Stimulated activated CD4-positive, alpha-beta T cell treated with anti-CD3 and anti-CD28 coated beads, Interleukin-12 subunit alpha, Interleukin-12 subunit beta, amount 100 ng/mL, for 48 hours (primary cell): ENCODE measurements at places on chromosomes 2 and 18.

GRCh38 chr2:229269941-229270340, 1.1 kb downstream of the PID1 start:
- DNase-seq: no peak

DNA sequence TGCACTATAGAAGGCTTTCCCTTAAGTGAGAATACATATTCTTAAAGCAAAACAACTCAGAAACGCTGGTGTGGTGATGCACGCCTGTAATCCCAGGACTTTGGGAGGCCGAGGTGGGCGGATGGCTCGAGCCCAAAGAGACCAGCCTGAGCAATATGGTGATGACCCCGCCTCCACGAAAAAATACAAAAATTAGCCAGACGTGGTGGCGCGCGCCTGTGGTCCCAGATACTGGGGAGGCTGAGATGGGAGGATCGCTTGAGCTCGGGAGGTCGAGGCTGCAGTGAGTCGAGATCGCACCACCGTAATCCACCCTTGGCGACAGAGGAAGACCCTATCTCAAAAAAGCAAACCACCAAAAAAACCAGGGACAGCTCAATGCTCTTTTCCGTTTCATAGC, 750 bp upstream of the CCDC150 start:
- DNase-seq: no peak

DNA sequence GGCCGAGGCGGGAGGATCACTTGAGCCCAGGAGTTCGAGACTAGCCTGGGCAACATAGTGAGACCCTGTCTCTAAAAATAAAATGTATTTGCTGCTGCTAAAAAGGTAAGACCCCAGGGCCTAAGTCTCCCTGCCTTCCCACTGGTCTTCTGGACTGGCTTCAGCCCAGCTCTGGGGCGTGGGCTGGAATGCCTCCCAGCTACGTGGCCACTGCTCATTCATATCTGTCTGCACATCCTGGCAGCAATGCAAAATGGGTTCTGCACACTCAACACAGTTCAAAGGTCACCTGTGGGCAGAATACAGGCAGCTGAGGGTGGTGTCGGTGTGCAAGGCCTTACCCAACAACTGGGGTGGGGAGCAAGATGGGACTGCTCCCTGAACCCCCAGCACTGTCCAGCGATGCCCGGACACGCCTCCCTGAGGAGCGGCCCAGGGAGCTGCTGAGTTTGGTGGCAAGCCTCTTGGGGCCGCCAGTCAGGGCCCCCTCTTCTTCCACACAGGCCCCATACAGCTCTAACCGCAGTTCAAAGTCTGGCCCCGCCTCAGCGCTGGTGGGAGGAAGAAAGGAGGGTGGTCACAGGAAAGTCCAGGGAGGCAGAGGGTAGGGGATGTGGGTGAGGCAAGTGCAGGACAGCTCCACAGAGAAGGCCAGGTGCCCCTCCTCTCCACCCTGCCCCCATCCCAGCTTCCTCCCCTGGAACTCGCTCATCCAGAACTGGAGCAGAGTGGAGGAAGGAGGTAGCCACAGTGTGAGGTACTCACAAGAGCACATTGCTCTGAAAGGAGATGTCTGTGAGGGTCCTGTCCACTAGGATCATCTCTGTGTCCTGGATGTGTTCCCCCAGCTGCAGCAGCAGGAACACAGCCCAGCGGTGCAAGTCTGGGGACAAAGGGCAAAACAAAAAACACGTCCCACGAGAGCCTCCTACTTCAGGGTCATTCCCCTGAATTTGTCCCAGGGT, 8.2 kb downstream of the WDR54 start:
- DNase-seq: no peak

DNA sequence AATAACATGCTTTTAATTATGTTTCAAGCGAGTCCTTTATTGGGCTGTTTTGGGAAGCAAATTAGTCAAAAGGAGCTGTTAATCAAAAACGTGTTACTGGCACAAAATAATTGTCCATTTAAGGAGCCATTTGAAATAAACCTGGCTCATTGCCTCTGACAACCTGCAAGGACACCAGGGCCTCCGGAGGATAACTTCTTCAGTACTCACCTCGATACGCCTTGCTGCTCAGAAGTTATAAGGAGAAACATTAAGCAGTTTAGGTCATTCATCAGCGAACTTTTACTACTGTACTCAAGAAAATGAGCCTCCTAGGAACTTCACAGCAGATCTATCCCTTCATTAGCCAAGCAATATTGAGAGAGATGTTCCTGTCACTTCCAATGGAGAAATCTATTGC, 1579.2 kb upstream of the ACVR2A start:
- DNase-seq: no peak

GRCh38 chr2:67135208-67135607, 261.9 kb upstream of the ETAA1 start:
- DNase-seq: no peak

DNA sequence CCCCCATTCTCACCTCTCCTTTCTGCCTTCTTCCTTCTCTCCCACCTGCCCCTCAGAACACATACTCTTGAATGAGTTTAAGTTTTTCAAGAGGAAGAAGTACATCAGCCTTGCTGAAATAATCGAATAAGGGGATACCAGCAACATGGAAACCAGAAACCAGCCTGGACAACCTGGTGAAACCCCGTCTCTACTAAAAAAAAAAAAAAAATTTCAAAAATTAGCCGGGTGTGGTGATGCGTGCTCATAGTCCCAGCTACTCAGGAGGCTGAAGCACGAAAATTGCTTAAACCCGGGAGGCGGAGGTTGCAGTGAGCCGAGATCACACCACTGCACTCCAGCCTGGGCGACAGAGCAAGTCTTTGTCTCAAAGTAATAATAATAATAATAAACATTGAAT, 75.0 kb upstream of the SLC1A4 start:
- no peak for DNase-seq

DNA sequence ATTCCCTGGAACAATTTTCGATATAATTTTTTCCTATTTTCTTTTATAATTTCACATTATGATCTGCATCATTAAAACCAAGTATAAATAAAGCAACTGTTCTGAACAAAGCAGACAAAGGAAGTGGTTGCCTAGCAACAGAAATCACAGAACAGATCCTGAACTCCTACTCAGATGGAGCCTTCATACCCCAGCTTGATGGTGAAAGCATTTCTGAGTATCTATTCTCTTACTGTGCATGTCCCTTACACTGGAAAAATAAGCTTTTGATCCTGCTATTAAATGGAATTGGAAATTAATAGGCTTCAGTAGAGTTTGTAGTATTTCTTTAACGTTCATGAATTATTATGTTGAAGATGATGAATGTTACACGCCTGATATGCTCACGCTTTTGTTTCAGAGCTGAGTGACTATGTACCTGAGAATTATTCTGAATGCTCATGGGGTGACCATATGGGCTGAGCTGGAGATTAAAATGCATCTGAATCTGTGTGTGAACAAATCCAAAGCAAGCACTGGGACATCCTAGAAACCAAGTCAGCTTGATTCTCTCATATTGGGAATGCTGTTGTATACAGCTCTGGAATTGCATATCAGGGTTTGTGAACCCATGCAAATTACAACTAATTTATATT, 254.0 kb downstream of the KCNJ3 start:
- no peak for DNase-seq
